ENCODE measurements at places on chromosomes 1 and 21.

DNA sequence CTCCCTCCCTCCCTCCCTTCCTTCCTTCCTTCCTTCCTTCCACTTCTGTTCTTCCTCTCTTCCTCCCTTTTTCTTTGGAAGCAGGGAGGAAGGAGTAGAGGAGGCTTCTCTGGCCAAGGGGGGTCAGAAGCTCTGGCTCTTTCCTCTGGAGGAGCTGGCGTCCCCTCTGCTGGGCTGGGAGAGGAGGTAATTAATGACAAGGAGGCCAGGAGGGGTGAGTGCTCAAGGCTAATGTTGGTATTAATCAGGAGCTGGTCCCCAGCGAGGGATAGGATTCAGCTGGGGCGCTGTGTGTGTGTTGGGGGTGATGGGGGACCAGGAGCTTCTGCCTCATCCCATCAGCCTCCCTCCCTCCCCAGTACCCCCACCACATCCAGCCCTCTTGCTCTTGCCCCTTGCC lies 6.2 kb upstream of the PEAR1 start:
- DNase-seq: no peak

DNA sequence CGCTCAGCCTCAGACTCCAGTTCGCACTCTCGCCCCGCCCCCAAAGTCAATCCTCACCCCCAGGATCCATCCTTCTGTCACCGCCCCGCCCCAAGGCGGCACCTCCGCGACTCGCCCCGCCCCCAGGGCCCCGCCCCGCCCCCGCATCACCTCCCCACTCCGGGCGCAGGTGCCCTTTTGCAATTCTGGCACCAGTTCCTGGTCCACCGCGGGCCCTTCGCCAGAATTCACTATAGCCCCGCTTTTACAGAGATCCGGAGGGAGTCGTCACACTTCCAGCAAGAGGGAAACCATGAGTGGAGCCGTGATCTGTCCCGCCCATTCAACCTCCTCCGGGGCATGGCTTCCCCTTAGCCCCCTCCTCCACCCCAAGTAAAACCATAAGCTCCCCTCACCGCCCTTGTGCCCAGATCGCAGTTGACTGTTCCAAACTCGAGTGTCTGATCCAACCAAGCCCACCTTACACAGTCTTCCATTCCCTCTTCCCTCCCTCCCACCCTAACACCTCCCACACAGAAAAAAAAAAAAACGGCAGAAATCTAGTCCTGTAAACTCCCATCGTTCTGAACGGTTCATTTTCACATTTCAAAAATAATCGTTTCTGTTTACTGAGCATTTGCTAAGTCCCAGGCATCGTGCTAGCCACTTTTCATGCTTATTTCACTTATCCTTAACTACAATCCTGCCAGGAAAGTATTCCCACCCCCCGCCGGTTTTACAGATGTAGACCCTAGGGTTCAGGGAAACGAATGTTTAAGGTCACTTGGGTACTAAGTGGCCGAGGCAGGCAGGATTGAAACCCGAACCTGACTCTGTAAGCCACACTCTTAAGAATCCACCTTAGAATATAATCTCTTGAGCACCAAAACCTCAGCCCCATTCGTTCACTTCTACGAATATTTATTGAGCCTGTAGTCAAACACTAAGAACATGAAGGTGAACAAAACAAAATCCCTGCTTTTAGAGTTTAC lies 1.3 kb upstream of the DNAJC16 start:
- DNase-seq: no peak

GRCh38 chr1:246066573-246066972 lies 440.5 kb downstream of the SMYD3 start:
- no peak for DNase-seq

DNA sequence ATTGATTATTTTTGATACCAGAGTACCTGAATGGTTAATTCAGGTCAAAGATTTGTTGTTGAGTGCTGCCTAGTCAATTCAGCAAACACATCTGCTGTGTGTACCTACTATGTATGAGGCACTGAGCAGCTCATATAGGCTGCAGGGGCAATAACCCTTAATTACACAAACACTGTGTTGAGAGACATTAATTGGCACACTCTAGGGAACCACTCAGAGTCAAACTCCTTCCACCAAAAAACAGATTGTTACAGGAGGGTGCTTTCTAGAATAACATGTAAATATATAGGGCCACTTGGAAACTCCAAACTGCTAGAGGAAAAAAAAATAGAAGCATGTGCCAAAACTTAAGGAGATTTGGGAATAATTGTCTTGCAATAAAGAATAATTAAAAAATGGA lies 31.3 kb downstream of the UBE2U start:
- no peak for DNase-seq

DNA sequence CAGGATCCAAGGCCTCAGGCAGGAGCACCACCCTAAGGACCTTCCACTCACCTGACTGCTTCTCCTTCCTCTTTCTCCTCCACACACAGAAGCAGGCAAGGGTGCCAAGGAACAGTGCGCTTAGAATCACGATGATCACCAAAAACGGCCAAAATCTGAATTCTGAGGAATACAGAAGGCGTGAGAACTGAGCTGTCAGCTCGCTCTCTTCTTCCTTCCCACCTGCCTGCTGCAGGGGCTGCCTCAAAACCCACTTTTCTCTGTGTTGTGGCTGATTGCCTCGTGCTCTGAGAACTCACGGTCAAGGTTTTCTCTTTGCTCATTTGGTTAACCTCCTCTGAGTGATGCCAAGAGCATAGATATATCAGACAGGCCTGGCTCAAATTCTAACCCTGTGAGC lies 23.8 kb downstream of the CD244 start:
- no peak for DNase-seq

DNA sequence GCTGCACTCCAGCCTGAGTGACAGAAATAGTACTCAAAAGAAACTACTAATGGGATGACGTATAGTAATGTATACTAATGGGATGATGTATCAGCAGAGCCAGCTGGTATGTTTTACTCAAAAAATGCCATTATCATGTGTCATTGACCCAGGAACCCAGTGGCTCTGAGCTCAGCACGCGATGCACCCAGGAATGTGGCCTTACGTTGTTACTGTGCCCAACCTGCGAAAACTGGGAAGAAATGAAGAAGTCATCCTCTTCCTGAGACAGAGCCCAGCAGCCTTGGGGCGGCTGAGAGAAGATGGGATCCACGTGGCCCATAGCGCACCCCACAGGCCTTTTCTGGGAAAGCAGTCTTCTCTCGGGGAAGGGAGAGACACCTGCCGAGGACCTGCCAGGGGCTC lies 8.8 kb downstream of the UBE2J2 start:
- DNase-seq: no peak

- no peak for DNase-seq
These were observed 36.3 kb downstream of the CLCA1 start for GRCh38 chr1:86504895-86505563.

DNA sequence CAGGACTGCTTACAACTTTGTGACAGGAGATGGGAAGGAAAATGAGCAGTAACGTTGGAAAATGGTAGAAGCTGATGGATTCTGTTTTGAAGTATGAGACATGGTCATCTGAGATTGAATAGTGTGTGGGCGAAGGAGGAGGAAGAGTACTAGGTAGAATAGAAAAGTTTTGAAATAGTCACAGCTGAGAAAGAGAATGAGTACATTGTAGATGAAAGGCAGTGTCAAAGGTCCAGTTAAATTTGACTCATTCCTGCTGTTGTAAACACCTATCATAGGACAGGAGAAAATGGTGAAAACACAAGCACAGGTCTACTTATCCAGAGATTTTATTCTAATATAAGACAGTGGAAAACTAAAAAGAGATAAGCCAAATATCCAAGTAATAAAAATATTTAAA lies 56.8 kb upstream of the CFHR3 start:
- DNase-seq: no peak

DNA sequence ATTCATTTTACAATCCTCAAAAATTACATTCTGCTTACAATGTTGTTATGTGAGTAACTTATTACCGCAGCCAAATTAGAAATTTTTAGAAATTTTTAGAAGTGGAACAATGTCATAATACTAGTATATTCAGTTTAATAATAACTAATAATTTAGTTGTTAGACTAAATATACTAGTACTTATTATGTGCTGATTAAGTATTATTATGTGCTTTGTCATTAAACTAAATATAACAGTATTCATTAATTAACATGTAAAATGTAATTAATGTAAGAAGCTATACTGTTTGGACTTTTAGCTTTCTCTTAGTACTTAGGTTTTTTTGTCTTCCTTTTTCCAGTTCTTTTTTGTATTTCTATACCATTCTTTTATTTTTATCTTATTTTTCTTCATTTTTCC lies 15.3 kb downstream of the ODR4 start:
- DNase-seq: no peak

DNA sequence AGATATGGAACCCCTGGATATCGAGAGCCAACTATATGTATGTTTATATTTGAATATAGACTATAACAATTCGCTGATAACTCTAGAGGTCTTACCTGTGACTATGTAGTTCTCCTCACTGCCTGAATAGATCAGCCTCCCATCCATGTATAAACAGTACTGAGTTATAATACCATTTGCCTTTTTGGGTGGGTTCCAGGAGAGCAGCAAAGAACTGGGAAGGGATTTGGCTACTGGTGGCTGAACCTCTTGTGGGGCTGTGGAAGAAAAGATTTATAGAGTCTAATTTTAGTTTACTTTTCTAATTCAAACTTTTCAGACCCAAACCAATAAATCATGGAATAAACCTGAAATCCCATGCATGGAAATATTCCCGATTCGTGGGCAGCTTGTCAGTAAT lies 376.9 kb downstream of the USH2A start:
- no peak for DNase-seq

DNA sequence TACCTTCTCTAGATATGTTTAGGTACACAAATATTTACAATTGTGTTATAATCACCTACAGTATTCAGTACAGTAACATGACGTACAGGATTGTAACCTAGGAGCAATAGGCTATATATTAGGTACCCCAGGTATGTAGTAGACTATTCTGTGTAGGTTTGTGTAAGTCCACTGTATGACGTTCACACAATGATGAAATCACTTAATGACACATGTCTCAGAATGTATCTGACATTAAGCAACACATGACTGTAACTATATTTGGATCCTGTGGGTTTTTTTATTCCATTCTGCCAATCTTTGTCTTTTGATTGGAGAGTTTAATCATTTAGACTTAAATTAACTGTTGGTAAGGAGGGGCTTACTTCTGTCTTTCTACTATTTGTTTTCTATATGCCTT lies 52.1 kb downstream of the STYXL2 start:
- DNase-seq: no peak

DNA sequence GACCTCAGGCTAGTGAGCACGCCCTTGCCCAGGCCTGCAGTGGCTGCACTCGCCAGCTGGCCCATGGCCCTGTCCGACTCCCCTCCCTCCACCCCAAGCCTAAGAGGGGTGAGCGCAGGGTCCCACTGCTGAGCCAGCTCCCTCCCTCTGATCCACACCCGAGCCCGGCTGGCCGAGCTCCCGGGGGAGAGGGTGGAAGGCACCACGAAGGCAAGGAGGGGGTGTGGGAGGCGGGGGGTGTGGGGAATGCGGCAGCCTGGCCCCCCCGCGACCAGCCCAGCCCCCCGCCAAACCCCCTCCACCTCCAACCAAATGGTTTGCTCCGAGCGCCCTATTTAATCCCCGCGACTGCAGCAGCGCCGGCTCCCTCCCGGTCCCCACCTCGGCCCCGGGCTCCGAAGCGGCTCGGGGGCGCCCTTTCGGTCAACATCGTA lies at the start of gene CADM3:
CADM3 (plus strand) TSS at position 362 of the 434 bp plus-strand sequence. CDS start 151 bp downstream, outside the sequence.
- DNase-seq: no peak

DNA sequence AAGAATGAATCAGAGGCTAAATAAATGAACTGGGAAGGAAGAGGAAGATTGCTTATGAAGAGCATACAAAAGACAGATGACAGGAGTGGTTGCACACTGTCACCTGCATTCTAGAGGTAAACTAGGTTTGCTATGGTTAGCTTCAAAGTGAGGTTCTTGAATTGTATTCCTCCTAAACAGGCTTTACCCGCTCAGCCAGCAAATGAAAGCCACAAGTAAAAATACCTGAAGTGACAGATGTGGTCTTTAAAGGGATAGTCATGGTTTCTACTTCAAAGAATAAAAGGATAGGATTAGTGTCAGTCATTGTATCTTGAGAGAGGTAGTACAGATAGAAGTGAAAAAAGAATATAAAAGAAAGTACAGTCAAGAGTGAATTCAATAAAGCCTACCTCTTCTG lies 32.4 kb upstream of the PRDX6 start:
- no peak for DNase-seq

- DNase-seq: no peak
These were observed 71.2 kb downstream of the FGGY start for GRCh38 chr1:59368008-59368670.

DNA sequence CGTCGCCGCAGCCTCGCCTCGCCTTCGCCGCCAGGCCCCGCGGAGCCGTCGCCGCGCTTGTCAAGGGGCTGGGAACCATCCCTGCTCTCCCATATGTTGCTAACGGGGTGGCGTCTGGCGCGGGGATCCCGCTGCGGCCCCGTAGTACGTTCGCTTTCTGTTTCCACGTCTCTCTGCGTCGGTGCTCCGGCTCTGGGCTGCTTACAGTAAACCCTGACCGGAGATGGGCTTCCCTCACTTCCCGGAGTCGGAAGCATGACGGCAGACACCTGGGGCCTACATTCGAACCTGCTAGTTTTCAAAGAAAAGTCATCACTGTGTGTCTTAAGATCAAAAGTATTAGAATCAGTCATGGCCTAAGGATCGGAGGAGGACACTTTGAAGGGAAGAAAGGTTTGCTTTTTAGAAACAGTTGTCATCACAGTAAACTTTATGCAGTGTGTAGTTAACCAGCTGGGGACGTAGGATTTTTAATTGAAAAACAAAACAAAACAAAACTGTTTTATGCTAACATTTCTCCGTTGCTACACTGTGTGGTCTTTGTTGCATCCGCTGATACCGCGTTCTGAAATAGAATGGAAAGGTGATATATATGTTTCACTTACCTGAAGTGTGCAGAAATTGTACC lies 69.0 kb downstream of the SLC35A3 start:
- peak; percentile 26 for DNase-seq

- DNase-seq: no peak
These were observed 249.6 kb upstream of the BEND5 start for GRCh38 chr1:49026230-49026811.

GRCh38 chr1:224497714-224498573 lies 63.3 kb upstream of the WDR26 start:
- peak; percentile 54 for DNase-seq

DNA sequence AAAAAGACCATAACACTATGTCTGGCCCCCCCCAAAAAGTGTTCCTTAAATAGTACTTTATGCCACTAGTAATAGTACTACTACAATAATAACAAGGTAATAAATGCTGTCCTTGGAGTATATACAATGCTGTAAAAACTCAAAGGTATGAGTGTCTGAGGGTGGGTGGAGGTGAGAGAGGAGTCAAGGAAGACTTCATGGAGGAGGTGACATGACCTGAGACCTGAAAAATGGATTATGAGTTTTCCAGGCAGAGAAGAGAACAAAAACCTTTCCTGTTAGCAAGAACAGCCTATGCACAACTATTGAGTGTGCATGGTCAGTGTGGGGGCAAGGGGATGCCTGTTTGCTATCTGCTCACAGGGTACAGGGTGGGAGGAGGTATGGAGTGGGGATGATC lies 290.2 kb upstream of the USP24 start:
- DNase-seq: no peak

- no peak for DNase-seq
These were observed 40.8 kb upstream of the RXRG start for GRCh38 chr1:165485716-165486115.

GRCh38 chr1:27044613-27045151 lies 32.0 kb upstream of the TENT5B start:
- DNase-seq: peak; percentile 68

Measured in GM12891 (cell line).